ENCODE measurements at places on chromosomes 7 and 10.

DNA sequence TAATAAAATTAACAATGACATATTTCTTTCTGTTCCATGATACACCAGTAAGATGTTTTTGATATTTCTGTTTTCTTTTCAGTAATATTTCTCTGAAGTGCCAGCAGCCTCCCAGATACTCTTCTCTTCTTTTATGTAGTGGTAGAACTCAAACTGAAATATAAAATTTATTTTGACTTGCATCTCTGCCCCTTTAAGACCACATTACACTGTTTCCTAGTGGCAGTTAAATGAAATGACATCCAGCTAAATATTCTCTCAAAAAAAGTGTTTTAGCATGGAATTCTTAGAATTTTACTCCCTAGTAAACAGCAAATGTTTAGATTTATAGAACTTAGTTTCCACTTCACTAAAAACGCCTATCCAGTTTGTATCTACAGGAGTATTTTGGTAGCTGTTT lies 237.2 kb upstream of the MTPN start:
- DNase-seq = no peak

GRCh38 chr10:14859775-14860174 lies 18.9 kb upstream of the SUV39H2 start:
- DNase-seq = no peak

DNA sequence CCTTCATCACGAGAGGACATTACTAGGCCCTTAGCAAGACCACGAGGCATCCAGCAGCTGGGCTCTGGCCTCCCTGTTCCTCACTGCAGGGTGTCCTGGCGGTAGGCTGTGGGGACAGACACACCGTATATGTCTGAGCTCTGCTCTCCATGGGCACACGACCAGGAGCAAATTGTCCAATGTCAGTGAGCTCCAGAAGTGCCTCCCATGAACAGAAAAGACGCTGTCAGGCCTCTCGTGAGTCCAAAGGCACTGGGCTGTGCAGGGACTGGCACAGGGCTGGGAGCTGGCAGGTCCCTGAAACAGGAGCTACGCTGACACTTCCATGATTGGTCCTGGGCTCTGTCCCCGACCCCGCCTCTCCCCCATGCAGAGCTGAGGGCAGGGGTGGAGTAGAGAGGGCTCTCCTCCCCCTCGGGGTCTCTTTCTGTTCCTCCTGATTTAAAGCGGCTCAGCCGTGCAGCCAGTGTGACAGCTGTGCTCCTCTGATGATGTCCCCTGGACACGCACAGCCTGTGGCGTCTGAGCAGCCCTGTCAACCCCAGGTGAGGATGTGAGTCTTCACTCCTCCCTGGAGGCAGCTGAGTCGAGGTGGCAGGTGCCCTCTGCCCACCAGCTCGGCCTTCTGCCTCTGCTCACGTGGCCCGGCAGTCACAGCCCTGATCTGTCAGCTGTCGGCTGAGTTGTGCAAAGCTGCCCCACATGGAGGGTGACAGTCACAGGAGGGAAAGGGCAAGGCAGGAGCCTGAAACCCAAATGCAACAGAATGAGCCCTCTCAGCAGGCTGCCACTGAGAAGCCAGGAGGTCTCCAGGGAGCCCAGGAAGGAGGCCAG lies 13.0 kb downstream of the ANTXRL start:
- DNase-seq = no peak

DNA sequence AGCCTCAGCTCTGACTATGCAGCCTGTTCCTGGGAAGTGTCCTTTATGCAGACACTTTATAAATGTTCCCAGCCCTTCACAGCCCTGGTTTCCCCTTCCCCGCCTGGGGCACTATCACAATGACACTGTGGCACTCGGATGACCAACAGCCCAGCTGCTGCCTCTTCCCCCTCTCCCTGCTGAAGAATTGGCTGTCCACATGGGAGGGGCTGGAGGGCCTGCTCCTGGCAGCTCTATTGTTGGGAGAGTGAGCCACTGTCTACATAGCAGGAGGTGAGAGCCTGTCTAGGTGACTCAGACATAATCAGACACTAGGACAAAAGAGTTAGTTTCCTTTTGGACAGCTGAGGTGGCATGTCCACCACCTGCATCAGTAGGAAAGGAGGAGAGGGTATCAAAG lies 437.5 kb downstream of the PLXNA4 start:
- DNase-seq = no peak

DNA sequence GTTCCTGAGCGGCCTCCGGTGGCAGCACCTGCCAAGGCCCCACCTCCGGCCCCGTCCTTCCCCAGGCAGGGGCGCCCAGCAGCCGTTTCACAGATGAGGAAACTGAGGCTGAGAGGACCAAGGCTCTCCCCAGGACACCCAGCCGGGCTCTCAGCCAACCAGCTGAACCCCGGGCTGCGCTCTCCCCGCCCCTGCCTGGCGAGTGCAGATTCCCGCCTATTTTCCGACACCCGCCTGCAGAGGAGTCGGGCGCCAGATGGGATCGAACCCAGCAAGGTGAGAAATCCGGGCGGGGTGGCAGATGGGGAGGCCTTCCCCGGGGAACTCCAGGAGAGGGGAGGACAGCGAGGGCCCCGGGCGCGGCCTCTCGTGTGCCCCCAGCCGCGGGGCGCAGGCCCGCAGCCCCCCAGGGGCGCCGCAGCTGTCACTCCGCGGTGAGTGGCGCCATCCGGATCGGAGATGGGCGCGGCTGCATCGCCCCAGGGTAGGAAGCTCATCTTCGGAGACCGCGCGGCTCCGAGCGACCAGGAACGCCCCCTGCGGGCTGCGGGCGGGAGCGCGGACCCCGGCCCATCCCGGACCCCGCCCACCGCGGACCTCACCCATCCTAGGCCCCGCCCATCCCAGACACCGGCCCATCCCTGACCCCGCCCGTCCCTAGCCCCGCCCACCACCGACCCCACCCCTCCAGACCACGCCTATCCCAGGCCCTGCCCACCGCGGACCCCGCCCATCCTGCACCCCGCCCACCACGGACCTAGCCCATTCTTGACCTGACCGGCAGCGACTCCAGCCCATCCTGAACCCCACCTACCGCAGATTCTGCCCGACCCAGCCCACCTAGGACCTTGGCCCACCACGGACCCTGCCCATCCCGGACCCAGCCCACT lies 90.3 kb downstream of the MICALL2 start:
- peak; percentile 43 for DNase-seq
